Suppressor macrophage treated with lipopolysaccharide for 1 hour (primary cell): ENCODE measurements at places on chromosomes 3 and 15.

- peak; percentile 51 for DNase-seq
Measured at GRCh38 chr15:88913017-88913849, at the start of gene MFGE8. MFGE8 (minus strand) TSS chr15:88913379; CDS start chr15:88913319, 60 bp downstream.

DNA sequence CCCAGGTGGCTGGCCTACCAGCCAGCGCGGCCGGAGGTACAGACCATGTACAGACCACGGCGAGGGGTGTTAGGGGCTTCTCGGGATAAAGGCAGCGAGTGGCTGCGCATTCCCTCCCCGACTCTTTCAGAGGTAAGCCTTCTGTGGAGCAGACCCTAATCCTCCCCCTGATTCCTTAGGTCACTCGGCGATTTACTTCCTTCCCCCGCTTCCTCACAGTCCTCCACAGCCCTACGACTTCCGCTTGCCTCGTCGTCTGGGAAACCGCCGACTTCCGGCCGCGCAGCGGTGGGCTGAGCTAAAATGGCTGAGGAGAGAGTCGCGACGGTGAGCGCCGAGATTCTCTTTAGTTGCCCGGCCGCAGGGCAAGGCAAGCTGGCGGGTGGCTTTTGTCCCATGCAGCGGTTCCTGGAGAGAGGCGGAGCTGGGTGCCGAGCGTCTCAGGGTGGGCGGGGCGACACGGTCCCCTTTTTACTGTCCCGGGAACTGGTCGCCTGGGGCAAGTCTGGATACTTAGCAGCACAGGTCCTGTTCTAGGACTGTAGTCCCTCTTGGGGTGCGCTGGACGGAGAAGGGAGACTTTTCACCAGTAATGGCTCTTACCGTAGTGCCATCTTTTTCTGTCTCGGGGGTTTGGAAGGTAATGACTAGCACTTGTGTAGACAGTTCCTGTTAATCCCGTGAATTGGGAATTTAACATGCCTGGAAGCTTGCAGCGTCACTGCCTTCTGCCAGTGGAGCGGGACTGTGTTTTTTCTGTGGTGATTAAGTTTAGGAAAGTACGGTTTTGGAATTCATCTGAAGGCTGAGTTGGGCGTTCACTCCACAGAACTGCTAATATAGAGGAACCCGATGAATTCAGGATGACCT lies at the start of the genes BBS4 and HIGD2B:
Gene BBS4, plus strand, starts transcription at position 283 of the 870 bp plus-strand sequence. Its CDS starts 21 bp downstream, at position 304.
Gene HIGD2B, minus strand, starts transcription at position 258 of the 870 bp plus-strand sequence. CDS start 9,808 bp downstream, outside the sequence.
- peak; percentile 94 for DNase-seq

GRCh38 chr15:44094781-44095180 lies 100.3 kb downstream of the FRMD5 start:
- no peak for DNase-seq

DNA sequence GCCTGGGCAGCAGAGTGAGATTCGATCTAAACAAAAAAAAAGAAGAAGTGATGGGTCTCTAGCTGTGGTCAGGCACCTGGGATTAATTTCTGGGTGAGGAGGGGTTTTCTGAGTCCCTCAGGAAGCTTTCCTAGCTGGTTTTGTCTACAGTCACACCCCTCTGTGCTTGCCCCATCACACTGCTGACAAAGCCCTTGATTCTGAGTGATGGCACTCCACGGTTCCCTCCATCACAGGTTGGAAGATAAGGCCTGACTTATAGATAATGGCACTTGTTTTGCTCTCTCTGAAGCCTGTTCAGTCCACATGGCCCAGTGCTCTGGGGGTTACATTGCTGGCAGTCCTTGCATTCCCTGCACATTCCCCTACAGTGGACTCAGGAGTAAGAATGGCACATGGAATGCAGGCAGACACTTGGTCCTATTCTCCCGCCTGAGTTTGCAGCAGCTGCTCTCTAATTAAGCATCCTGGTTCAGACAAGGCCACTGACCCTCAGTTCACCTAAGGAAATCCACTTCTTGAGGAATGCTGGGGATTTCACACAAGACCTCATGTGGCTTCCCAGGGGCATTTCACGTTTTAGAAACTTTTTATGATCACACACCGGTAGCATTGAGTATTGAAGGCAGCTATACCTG lies 81.0 kb upstream of the NMNAT3 start:
- no peak for DNase-seq
